ENCODE measurements at places on chromosomes 16 and 17.

DNA sequence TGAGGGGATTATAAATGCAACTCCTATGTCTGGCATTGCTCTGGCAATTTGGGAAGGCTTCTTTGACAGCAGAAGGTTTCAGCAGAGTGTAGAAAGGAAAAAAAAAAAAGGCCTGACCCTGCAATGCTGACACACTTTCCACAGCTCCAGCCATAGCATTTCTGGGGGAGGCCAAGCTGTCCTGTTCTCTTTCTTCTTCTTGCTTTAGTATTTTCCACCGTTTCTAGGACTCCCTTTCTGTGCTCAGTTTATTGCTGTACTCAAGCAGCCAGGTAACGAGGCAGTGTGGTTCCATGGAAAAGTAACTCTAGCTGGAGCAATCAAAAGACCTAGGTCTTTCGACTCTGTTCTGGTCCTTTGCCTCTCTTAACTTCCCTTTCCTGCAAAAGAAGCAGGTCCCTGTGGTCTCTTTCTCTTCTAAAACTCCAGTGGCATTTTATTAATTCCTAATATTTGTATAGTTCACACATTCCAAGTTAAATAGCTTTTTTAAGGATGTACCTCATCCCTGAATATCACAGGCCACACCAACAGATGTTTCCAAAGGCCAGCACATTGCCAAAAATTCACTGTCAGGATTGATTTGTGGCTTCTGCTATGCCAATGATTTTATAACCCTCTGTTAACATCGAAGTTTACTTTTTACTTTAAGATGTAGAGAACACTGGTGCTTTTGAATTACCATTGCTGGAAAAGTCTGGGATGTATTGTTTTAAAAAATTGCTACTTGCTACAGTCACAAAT, 90.3 kb upstream of the BCAR1 start:
- no peak for DNase-seq

- no peak for DNase-seq
Measured at GRCh38 chr17:1156864-1157263, 22.9 kb downstream of the ABR start.

GRCh38 chr17:1912146-1912545, 82.3 kb downstream of the RPA1 start:
- no peak for DNase-seq

- DNase-seq: no peak
Measured at GRCh38 chr17:81063106-81064093, 28.4 kb downstream of the BAIAP2 start.

DNA sequence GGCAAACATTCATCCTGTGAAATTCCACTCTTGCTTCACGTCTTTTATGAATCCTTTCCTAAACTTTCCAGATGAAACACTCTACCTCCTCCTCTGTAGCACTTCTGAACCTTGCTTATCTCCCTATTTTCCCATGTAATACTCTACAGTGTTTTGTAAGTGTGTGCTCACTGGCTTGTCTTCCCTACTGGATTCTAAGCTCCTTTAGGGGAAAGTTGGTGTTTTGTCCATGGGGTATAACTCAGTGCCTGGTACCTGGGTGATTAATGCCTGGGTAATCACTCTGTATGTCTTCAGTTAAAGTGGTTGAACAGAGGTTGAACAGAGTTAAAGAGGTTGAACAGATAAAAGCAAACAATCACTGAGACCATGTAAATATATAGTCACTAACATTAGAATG, 3.8 kb upstream of the KAT7 start:
- DNase-seq: no peak

Data from LNCaP clone FGC (cell line).